ENCODE measurements at places on chromosomes 1 and 21. TPM values are rescaled to one million over a fixed set of nuclear protein-coding genes. Genes with fewer than 3 reads are reported as not detected.

The SIK1 gene
- total RNA-seq, result 10.2 TPM

GRCh38 chr21:44006017-44006619 lies 6.0 kb upstream of the TRAPPC10 start:
- no peak for DNase-seq

DNA sequence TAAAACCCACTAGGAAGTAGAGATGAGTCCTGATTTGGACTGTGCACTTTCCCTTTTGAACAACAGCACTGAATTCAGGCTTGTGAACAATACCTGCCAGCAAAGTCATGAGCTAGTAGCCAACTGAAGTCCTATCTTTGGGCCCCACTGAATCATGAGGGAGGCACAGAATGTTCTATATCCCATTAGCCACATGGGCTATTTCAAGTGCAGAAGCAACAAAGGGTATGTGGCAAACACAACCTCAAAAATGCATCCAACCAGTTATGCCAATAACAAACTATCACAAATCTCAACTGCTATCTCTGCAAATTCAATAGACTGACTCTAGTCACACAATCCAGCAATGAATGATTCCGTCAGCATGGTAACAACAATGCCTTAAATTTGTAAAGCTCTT lies 276.0 kb downstream of the MRPL39 start:
- DNase-seq, result no peak

- no peak for DNase-seq
Observed at GRCh38 chr1:113557187-113557586, 166.9 kb downstream of the MAGI3 start.

GRCh38 chr1:204583909-204584632 lies 67.9 kb downstream of the MDM4 start:
- DNase-seq, result no peak

DNA sequence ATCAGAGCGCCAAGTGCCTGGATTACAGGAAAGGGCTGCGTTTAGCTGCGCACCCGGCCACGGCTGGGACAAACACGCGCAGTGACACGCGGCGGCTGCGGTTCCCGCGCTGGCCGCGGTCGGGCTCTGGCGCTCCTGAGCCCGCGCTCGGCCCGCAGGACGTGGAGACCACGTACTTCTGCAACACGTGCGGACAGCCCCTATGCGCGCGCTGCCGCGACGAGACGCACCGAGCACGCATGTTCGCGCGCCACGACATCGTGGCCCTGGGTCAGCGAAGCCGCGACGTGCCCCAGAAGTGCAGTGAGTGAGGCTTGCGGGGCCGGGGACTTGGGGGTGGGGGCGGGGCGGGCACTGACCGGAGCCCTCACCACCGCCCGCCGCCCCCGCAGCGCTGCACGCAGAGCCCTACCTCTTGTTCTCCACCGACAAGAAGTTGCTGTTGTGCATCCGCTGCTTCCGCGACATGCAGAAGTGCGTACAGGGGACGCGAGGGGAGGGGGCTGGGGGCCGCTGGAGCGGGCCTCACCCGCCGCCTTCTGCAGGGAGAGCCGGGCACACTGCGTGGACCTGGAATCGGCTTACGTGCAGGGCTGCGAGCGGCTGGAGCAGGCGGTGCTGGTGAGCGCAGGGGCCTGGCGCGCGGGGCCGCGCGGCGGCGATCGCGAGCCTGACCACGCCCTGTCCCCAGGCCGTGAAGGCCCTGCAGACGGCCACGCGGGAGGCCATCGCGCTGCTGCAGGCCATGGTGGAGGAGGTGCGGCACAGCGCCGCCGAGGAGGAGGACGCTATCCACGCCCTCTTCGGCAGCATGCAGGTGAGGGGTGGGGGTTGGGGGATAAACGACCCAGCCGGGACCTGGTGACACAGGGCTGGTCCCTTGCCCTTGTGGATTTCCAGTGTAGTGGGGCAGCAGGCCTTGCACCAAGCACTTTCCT lies 3.1 kb downstream of the RNF207 start:
- DNase-seq, result peak; percentile 31

The KRTAP7-1 gene
- total RNA-seq, result not detected

- DNase-seq, result no peak
Observed at GRCh38 chr1:91821126-91821868, 64.7 kb downstream of the TGFBR3 start.

DNA sequence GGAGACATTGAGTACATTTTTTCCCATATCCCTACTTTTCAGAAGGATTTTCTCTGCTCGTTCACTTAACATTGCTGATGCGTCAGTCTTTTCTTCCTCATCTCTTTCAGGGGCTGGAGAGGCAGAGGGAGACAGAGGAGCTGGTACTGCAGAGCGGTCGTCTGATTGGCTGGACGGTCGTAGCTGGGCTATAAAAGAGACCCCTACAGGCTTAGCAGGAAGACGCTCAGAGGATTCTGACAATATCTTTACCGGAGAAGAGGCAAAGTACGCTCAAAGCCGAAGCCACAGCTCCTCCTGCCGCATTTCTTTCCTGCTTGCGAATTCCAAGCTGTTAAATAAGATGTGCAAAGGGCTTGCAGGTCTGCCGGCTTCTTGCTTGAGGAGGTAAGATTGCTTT lies at the start of gene RGS4:
RGS4 (plus strand) TSS at position 220 of the 400 bp plus-strand sequence; CDS start at position 344, 124 bp downstream.
- DNase-seq, result no peak

GRCh38 chr1:209241487-209241886 lies 342.0 kb upstream of the CAMK1G start:
- DNase-seq, result no peak

DNA sequence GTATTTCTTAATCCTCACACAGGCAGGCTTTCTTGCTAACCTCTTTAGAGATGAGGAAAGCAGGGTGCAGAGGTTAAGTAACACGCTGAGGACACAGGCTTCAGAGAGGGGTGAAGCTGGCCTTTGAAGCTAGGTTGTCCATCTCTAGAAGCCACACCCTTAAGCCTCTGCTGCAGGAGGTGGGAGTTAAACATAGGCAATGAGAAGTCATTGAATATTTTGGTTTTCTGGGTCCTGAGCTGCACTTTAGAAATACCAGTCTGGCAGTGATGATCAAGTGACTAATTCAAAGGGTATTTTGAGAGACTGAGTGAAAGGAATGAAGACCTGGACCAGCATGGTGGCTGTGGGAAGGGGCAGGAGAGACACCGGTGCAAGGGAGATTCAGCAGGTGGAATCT lies 9.9 kb downstream of the KCNJ15 start:
- DNase-seq, result no peak

The OR2M3 gene
- not detected for total RNA-seq

DNA sequence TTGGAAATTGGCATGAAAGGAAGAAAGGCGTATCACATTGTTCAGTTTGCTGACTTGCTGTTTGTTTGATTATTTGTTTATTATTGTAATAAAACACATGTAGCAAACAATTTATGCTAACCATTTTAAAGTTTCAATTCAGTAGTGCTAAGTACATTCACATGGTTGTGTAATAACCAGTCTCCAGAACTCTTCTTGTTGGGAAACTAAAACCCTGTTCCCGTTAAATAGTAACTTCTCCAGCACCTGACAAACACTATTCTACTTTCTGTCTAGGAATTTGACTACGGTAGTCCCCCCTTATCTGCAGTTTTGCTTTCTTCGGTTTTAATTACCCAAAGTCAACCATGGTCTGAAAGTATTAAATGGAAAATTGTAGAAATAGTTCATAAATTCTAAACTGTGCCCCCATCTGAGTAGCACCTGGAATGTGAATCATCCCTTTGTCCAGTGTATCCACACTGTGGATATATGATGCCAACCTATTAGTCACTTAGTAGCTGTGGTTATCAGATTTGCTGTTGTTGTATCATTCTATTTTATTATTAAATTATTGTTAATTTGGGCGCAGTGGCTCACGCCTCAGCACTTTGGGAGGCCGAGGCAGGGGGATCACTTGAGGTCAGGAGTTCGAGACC lies 5.5 kb downstream of the MORC3 start:
- no peak for DNase-seq

DNA sequence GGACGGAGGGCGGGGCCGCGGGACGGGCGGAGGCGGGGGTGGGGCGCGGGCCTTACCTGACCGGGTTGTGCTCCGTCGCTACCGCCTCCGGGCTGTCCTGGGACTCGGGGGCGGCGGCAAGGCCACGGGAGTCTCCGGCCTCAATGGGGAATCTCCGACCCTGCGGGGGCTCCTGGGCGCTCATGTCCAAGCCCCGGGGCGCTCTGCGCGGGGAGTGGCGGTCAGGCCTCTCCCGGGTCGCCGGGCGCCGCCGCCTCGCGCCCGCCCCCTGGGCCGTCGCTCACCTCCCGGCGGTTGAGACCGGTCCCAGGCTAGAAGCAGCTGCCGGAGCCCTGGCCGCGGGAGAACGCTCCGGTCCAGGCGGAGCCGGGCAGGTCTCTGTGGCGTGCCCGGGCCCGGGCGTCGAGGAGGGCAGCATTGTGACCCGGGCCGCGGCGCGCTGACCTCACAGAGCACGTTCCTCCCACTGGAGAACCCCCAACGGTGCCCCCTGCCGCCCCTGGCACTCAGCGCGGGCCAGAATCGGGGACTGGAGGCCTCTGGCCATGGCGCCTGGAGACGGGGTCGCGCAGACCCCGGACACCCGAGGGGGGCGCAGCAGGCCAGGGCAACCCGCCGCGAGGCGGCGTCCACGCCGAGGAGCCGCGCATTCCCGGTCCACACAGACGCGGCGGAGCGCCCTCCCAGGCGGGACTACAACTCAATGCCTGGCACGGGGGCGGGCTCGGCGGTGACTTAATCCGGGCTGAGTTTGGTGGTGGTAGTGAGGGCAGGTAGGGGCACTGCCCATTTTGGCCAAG lies 411 bp downstream of the FAM229A start:
- no peak for DNase-seq

DNA sequence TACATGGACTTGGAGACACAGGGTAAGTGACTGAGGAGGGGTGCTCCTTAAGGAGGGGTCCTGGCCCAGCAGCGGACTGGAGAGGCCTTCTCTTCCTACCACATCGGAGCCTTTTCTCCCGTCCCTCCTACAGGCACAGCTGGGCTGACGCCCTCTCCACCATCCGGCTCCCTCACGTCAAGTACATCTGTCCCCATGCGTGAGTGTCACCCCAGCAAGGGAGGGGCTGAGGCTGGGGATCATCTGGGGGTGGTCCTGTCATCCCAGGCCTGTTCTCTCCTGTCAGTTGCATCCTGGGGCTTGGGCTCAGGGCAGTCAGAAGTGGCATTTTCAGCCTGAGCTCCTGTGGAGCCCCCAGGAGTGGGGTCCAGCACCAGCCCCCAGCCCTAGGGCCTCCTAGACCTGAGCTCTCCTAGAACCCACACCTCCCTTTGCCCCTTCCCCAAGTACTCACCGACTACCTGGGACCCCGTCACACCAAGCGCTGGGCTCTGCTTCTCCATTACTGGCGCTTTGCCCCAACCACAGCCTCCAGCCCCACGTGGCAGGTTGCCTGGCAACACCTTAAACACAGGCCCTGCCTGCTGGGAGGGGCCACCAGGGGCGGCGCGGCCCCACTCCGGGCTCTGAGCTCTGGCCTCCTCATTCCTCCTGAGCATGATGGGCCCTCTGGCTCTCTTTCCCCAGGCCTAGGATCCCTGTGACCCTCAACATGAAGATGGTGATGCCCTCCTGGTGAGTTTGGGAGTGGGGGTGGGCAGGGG lies 2.3 kb downstream of the LYPLA2 start:
- DNase-seq, result peak; percentile 43

The RAB25 gene
- total RNA-seq, result not detected

DNA sequence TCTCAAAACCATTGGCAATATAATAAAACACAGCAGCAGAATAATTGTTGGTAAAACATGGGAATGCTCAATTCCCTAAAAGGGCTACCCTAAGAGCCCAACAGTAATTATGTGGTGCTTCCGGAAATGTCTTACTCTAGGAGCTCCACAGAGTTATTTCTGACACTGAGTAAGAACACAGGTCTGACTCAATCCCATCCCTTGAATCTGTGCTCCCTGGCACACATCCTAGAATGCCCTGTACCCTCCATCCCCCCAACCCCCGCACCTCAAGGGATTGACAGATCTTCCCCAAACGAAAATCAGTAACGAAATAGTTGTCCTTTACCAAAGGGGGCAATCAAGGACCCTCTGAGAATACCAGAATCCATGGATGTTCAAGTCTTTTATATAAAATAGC lies 71.9 kb downstream of the SMYD2 start:
- no peak for DNase-seq

DNA sequence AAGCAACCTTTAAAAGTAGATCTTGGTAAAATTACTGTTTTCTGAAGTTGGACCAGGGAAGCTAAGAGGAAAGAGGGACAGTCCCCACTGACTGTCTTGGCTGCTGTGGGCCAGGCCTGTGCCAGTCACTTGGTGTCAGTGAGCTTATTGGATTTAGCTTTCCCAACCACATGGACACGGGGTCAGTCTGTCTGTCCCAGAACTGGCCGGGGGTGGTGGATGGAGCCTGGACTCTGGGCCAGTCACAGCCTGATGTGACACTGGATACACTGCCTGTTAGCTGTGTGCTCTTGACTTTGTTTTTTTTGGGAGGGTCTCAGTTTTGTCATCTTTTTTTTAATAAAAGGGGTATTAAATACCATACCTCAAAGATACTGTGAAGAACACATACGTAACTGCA lies 96.7 kb downstream of the GALNT2 start:
- DNase-seq, result no peak

- no peak for DNase-seq
Observed at GRCh38 chr1:238606896-238607295, 716.2 kb upstream of the ZP4 start.

GRCh38 chr1:40774266-40774998 lies 9.2 kb upstream of the KCNQ4 start:
- DNase-seq, result peak; percentile 14

Measured in dermis microvascular lymphatic vessel endothelial cell (primary cell).